M059J (cell line): ENCODE measurements at places on chromosomes 1 and 21. TPM values are rescaled to one million over a fixed set of nuclear protein-coding genes. Genes with fewer than 3 reads are reported as not detected.

Gene ADAMTS5
- total RNA-seq, result 7.5 and 12.2 TPM in 2 replicates

Gene IRF6
- 0.39 and 0.47 TPM in 2 replicates for total RNA-seq

Gene RNU1-2
- total RNA-seq, result not detected in 2 replicates

Gene MECR
- 13.8 and 14.3 TPM in 2 replicates for total RNA-seq

Gene TMEM269
- total RNA-seq, result 0.02 TPM in 1 of 2 replicates, not detected in the other

Gene KRTAP22-2
- not detected in 2 replicates for total RNA-seq
